ENCODE measurements at places on chromosomes 16 and 17. TPM values are rescaled to one million over a fixed set of nuclear protein-coding genes. Genes with fewer than 3 reads are reported as not detected.

SDR42E1 gene
- 18.6 TPM for polyA plus RNA-seq

DNA sequence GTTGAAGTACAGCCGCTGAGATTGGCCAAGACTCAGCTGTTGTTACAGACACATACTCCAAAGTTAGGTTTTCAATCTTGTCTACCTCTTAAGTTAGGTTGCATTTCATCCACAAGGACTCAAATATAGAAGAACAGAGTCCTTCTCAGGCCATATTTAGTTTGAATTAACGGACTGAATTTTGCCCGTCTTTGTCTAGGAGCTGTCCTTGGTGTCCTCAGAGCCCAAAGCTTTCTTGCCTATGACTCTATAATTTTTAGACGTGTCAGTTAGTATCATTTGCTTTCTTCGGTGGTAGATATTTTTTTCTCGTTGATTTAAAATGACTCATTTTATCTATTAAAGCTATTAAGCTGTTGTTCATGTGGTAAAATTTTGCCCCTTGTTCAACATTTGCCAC is 403.2 kb downstream of the HS3ST3B1 start:
- H3K27me3 ChIP-seq, result no peaks in the 10 kb centered on the region
- no peak for DNase-seq
- no peaks in the 10 kb centered on the region for H3K36me3 ChIP-seq
- H3K27ac ChIP-seq, result no peak overlapping the region

DNA sequence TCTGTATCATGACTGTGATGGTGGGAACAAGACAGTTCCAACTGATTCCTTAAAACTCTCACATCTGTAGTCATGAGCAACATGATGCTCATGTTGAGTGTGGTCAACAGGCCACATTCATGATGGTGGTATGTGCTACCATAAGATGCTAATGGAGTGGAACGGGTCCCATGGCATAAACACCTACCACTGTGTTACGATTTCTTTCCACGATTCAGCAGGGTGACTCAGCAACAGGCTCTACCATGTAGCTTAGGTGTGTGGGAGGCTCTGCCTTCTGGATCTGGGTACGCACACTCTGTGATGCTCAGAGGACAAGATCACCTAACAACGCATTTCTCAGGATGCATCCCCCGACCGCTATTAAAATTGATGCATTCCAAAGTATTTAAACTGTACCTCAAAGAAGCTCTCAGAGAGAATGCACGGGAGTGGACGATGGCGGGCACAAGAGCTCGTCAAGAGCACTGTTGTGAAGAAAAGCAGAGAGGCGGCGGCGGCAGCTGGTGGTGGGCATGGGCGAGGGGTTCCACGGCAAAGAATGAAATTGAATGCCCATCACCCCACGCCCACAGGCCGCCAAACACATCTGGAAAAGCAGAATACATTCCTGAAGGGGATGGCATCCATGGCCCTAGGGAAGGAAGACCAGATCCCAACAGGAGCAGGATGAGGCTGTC is 133.3 kb downstream of the ZNF778 start:
- H3K27ac ChIP-seq, result no peak overlapping the region
- DNase-seq, result no peak

- no peaks in the 10 kb centered on the region for H3K4me1 ChIP-seq
- H3K27me3 ChIP-seq, result no peaks in the 10 kb centered on the region
Measured at GRCh38 chr17:82783498-82783897, 31.6 kb downstream of the TBCD start.

Measured in large intestine (tissue), 12 donors.